Foreskin keratinocyte (primary cell): ENCODE measurements at places on chromosomes 4 and X.

DNA sequence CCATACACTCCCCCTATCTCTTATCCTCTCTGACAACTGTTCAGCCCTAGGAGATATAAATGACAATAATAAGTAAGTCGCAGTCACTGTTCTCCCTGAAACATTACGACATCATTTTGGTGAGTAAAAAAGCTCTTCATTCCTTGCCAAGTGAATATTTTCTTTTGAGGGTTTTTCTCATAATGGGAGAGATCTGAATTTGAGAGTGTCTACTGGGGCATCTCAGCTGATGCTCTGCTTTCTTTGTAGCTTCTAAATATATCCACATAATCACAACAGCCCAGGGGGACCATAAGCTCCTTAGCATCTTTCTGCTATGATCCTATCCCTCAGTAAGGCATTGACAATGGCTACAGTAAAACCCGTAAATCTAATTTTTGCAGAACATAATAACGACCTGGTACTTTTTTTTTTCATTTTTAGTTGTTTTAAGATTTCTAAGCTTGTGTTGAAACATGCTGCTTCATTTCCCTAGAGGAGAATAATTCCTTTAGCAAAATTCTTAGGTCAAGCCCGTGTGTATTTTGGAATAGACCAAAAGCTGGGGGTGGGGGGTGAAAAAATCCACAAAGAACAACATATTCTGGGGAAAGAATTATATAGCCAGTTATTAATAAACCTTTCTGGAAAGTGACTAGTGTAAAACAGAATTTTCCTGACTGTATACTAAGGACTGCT is 78.1 kb upstream of the GPM6B start:
- no peak for DNase-seq

- peak; percentile 57 for DNase-seq
Measured at GRCh38 chr4:185865901-185866328, 53.9 kb upstream of the SORBS2 start.

GRCh38 chrX:151396042-151396824 is 773 bp upstream of the VMA21 start:
- peak; percentile 35 for DNase-seq

GRCh38 chrX:31223817-31224216 is 152.0 kb upstream of the FTHL17 start:
- DNase-seq, result peak; percentile 75

GRCh38 chr4:58564695-58565475 is 1454.7 kb upstream of the IGFBP7 start:
- no peak for DNase-seq

GRCh38 chrX:46330981-46331380 is 214.2 kb downstream of the ZNF674 start:
- DNase-seq, result peak; percentile 82

DNA sequence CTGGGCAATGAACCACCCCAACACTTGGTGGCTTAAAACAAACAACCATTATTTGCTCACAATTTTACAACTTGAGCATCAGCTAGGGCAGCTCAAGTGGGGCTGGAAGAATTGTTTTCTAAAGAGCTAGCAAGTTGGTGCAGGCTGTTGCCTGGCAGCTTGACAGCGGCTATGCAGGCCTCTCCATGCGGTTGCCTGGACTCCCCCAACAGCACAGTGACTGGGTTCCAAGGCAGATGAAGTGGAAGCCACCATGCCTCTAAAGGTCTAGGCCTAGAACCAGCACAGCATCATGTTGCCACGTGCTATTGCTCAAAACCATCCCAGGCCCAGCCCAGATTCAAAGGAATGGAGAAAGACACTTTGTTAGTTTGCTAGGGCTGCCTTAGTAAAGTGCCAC is 114.8 kb downstream of the BCOR start:
- DNase-seq, result no peak

DNA sequence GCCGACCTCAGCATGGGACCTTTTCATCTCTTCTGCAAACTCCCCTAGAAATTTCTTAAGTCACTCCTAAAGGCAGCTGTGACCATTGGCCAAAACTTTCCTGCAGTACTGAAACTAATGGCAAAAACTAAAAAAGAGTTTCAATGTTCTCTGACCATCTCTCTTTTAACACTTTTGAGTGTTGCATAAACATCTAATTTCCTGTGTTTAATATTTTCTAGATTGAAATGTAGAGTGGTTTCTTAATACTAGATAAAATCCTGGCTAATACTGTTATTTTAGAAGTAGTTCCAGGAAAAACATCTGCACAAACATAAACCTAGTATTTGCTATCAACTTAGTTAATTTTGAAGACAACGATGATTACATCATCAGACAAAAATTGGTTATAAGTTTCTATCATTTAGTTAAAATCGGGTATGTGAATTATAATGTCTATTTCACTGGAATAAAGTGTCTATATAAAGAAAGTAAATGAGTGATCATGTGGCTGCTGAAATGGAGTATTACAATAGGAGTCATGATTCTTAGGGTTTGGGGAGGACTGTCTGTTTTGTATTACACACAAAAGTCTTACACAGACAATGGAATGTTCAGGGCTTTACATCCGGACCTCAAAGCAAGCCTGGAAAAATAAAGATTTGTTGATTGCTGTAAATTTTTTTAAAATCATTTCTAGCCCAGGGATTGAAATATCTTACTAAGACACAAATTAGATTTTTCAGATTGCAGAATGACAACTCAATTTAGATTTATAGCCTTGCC is 1323.4 kb downstream of the C4orf33 start:
- DNase-seq, result no peak

GRCh38 chr4:8050555-8051206 is 107.9 kb downstream of the ABLIM2 start:
- DNase-seq, result no peak

GRCh38 chrX:24253469-24253868 is 60.4 kb downstream of the SUPT20HL2 start:
- no peak for DNase-seq

- no peak for DNase-seq
Measured at GRCh38 chrX:153522259-153522658, 4.8 kb downstream of the ATP2B3 start.

GRCh38 chrX:16666541-16666940 is 16.6 kb downstream of the S100G start:
- DNase-seq, result no peak

- no peak for DNase-seq
Measured at GRCh38 chr4:71243091-71243833, 95.6 kb upstream of the SLC4A4 start.

GRCh38 chr4:123996718-123997510 is 600.3 kb downstream of the SPRY1 start:
- DNase-seq, result no peak

- DNase-seq, result no peak
Measured at GRCh38 chr4:69701696-69702095, 48.6 kb upstream of the UGT2A1 start.

DNA sequence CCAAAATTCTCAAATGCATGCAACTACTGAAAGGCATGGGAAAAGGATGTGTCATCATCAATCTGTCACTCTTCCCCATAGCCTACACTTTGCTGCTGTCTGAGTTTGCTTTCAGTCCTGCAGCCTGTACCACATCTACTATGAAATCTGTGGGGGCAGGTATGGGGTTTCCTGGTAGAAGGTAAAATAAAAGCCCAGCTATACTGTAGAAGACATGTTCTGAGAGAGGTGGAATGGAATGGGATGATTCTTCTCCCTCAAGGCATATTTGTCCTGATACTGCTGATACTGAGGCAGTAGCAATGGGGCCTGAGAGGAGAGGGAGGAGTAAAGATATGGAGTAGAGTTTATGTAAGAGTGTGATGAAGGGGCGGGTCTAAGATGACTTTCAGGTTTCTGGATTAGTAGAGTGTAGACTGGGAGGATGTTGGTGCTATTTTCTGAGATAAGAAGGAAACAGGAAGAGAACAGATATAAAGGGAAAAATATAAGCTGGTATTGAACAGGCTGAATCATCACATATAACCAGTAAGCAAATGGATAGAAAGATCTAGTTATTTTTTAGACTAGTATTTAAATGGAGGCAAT is 38.7 kb upstream of the GYPA start:
- DNase-seq, result peak; percentile 85

DNA sequence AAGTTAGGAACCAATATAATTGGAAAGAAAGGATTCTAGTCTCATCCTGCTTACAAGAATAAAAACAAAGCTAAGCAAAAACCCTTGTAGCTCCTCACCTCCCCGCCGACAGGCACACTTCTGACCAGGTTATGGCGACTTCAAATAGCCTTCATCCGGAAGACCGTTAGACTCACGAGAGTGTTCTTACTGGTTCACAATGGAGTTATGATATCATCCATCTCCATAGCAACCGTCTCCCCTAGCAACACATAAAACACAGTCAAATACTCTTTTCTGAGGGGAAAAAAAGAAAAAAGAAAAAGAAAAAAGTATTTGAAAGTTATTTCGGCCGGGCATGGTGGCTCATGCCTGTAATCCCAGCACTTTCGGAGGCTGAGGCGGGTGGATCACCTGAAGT is at the start of gene IL13RA2:
Gene IL13RA2, minus strand, starts transcription at position 162 of the 400 bp plus-strand sequence. CDS start 347 bp downstream, outside the sequence.
- DNase-seq, result no peak

DNA sequence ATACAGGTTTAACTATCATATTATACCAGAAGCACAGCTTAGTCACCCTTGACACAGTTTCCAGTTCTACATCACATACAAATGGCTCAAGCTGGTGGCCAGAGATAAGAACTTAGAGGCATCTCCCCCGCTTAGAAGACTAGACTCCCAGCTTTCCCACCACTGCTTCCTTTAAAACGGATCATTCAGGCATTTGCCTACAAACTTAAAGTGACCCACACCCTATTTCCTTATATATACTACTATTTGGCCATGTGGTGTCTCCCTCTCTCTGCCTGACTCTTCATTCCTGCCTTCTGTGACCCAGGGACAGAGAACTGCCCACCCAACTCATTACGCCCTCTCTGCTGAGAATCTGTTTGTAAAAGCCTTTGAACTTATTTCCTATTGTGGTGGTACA is 781.2 kb upstream of the DIAPH2 start:
- no peak for DNase-seq

DNA sequence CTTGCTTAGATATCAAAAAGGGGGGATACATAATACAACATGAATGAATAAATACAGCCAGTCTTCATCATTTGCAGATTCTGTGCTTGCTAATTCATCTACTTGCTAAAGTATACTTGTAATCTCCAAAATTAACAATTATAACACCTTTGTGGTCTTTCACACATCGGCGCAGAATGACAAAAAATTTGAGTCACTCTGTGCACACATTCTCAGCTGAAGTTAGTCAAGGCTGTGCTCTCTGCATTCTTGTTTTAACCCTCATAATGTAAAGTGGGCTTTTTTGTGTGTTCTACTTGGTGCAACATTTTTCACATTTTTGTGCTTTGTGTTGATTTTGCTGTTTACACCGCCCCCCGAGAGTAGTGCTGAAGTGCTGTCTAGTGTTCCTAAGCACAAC is 65.8 kb upstream of the GPRIN3 start:
- no peak for DNase-seq

- DNase-seq, result no peak
Measured at GRCh38 chr4:110010797-110011196, 98.1 kb downstream of the EGF start.

DNA sequence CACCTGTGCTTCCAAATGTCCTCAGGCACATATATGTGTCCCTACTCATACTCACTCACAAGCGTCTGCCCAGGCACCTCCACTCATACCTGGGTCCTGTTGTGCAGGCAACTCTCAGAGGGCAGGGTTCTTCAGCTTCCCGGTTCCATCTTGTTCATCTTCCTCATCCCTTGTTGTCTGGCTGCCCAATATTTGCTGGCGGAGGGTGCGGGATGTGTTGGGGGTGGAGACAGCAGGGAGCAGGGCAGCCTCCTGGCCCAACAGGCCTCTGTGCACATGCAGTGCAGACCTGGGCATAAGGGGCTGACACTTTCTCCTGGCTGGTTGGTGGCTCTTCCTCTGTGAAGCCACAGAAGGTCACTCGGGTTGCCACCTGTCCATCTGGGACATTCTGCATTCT is 32.1 kb downstream of the NBDY start:
- DNase-seq, result peak; percentile 14

DNA sequence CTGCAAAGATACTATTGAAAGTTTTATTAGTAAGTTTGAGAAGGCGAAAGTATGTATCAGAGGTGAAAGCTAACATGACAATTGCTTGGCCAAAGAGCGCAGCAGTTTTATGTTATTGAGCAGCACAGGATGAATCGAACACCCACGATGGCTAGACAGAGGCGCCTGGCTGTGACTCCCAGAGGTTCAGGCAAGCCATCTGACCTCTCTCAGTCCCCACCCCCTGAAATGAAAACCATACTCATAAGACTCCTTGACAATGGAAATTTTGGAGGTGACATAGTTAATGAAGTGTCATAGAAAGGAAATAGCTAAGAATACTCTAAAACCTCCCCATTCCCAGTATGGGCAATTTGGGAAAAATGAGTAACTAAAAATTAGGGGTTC is 70.6 kb downstream of the MGST2 start:
- DNase-seq, result no peak

GRCh38 chr4:125169192-125169591 is 145.6 kb upstream of the FAT4 start:
- peak; percentile 9 for DNase-seq

DNA sequence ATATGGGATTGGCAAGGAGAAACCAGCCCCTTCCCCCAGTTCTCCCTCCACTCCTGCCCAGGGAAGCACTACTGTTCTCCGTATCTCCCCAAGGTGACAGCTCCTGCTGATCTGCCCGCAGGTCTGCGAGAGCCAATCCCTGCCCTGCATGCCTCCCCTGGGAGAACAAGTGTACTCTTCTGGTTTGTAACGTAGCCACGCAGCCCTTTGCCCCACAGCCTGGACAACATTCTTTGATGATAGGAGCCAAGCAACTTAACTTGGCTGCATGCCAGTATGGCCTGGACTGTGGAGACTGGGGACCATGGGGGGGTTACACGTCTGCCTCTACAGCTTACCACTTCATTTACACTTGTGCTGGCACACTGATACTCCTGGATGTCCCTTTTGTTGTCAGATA is 2.0 kb downstream of the STBD1 start:
- no peak for DNase-seq

DNA sequence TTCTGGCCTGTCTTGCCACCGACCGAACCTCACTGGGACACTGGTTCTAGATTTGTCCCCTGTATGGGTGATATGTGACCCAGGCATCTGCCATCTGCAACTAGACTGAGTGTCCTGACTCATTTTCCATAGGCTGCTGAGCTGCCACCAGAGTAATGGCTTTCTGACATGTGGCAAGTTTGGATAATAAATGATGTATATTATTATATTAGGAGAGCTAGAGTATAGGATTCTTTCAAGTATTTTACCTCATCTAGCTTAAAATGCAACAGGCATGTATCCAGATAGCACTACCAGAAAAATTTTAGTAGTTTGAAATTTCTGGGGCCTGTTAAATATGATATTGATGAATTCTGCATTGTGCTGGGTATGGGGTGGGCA is 15.8 kb upstream of the PGRMC2 start:
- no peak for DNase-seq

GRCh38 chrX:18877469-18877868 is 106.4 kb downstream of the PHKA2 start:
- no peak for DNase-seq

GRCh38 chr4:38582889-38583470 is 81.0 kb upstream of the KLF3 start:
- no peak for DNase-seq
